ENCODE measurements at places on chromosomes 5 and 9.

- no peaks in the 10 kb centered on the region for H3K36me3 ChIP-seq
- H3K4me1 ChIP-seq: no peaks in the 10 kb centered on the region
- DNase-seq: no peak
- H3K27ac ChIP-seq: no peak overlapping the region
- H3K4me3 ChIP-seq: no peak overlapping the region
Measured at GRCh38 chr9:109159583-109159982, 7.5 kb downstream of the FRRS1L start.

- no peak for DNase-seq
- H3K4me3 ChIP-seq: no peak overlapping the region
- H3K27ac ChIP-seq: no peak overlapping the region
- no peaks in the 10 kb centered on the region for H3K27me3 ChIP-seq
Measured at GRCh38 chr5:933251-933861, 40.7 kb downstream of the TRIP13 start.

DNA sequence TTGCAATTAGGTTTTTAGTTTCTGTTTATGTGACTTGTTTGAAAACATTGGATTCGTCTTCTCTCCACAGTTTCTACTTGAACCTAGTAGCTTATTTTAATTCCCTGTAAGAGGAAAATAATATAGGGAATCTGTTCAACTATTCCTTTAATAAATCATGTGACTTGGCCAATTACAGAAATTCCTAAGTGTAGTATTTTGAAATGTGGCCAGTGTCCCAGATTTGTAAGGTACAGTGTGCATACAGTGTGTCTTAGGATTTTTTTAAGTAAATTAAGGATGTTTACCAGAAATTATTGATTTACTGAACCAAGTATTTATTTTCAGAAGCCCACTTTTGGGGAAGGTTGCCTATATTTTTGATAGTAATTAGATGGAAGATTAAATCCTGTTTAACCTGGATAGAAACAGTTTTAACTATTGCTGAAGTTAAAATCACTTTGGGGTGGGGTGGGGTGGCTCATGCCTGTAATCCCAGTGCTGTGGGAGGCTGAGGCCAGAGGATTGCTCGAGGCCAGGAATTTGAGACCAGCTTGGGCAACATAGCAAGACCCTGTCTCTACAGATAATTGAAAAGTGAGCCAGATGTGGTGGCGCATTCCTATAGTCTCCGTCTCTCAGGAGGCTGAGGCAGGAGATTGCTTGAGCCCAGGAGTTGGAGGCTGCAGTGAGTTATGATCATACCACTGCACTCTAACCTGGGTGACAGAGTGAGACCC lies 36.9 kb downstream of the G3BP1 start:
- H3K4me3 ChIP-seq: no peak overlapping the region
- no peak overlapping the region for H3K27ac ChIP-seq
- H3K36me3 ChIP-seq: peaks cover 96% of the 10 kb centered on the region
- H3K27me3 ChIP-seq: no peaks in the 10 kb centered on the region
- H3K4me1 ChIP-seq: no peaks in the 10 kb centered on the region

- no peaks in the 10 kb centered on the region for H3K36me3 ChIP-seq
- H3K4me1 ChIP-seq: no peaks in the 10 kb centered on the region
- no peak for DNase-seq
- H3K27me3 ChIP-seq: no peaks in the 10 kb centered on the region
Measured at GRCh38 chr9:11868795-11869194, 824.4 kb upstream of the TYRP1 start.

- no peaks in the 10 kb centered on the region for H3K4me1 ChIP-seq
- H3K36me3 ChIP-seq: no peaks in the 10 kb centered on the region
- DNase-seq: no peak
- H3K27me3 ChIP-seq: no peaks in the 10 kb centered on the region
Measured at GRCh38 chr5:79093762-79094161, 17.8 kb upstream of the BHMT start.

- peaks cover 11% of the 10 kb centered on the region for H3K27me3 ChIP-seq
- H3K27ac ChIP-seq: no peak overlapping the region
- no peaks in the 10 kb centered on the region for H3K36me3 ChIP-seq
- H3K4me1 ChIP-seq: peaks cover 13% of the 10 kb centered on the region
Measured at GRCh38 chr9:21434202-21435014, 5.8 kb upstream of the IFNA1 start.

DNA sequence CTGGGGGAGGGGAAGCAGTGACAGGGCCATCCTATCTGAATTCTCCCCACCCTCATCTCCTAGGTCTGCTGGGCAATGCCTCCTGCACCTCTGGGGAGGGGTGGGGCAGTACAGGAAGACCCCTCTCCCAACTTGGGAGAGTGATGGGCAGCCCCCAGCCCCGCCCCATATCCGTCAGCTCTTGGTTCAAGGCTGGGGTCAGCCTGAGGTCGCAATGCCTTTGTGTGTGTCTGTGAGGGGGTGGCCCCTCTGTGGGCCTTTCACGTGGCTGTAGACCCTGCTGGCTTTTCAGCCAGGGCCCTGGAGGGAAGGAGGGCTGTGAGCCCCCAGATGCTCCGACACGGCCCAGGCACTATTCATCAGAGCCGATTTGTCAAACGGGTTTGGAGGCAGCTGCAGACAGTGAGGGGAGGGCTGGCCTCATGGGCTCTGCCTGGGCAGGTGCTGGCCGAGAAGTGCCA lies 49.5 kb upstream of the RNU6ATAC start:
- H3K4me1 ChIP-seq: peaks cover 9% of the 10 kb centered on the region
- DNase-seq: no peak
- H3K27me3 ChIP-seq: no peaks in the 10 kb centered on the region
- no peak overlapping the region for H3K4me3 ChIP-seq
- H3K27ac ChIP-seq: no peak overlapping the region

DNA sequence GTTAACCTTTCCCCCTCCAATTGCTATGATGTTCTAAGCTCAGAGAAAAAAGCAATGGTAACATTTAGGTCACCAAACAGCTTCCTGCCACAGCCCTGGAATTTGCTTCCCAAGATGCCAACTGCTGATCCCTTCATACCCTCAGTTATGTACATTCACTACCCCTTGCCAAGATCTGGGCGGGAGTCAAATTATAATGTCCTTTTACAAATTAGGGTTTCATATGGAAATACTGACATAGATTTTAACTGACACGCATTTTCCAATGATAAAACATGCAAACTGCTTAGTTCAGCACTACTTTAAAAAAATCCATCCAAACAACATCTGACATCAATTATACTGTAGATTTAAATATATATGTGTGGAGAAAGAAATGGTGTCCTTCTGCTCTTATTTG lies 5.0 kb downstream of the LOX start:
- no peaks in the 10 kb centered on the region for H3K36me3 ChIP-seq
- peaks cover 13% of the 10 kb centered on the region for H3K4me1 ChIP-seq
- peaks cover 22% of the 10 kb centered on the region for H3K27me3 ChIP-seq
- no peak overlapping the region for H3K4me3 ChIP-seq
